ENCODE measurements at places on chromosomes 2 and 18.

GRCh38 chr2:134301928-134302260 lies 48.0 kb downstream of the MGAT5 start:
- DNase-seq = no peak

GRCh38 chr18:48805826-48806535 lies 144.8 kb downstream of the SMAD7 start:
- DNase-seq = no peak

DNA sequence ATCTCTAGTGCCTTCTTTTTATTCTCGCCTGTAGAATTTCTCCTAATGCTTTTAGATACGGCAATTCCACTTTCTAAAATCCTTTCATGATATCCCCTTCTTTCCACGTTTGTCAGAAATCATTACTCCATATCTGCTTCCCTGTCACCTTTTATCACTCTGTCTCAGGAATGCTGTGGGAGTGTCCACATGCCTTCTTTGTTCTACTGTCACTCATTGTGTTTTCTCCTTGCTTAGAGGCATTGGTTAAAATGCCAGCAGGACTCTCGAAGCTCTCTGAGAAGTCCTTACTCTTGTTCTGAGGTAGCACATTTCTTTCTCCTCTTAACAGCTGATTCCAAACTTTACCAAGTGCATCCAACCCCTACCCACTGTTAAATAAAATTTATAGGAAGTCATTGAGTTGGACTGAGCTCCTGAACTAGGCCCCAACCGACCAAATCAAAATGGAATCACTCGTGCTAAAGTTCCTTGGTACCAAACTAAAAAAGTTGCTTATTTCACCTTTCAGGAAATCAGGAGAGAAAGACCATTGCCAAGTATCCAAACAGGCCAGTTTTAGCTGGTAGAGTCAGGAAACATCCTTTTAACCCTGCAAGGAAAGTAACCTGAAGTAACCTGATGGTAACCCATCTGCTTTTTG lies 10.6 kb upstream of the GALNT5 start:
- DNase-seq = no peak

- no peak for DNase-seq
These were observed 242.6 kb downstream of the EN1 start for GRCh38 chr2:118604811-118605210.

- no peak for DNase-seq
These were observed 1456.4 kb downstream of the SUCLG1 start for GRCh38 chr2:83002706-83003105.

Data from stimulated activated CD4-positive, alpha-beta T cell treated with anti-CD3 and anti-CD28 coated beads, Interleukin-2, amount 100 ng/mL, for 24 hours (primary cell).